T follicular helper cell (primary cell): ENCODE measurements at places on chromosomes 16 and 17.

GRCh38 chr17:45121055-45121454 lies 11.3 kb downstream of the PLCD3 start:
- no peak for DNase-seq

GRCh38 chr17:77365584-77366186 lies 224.9 kb downstream of the SEC14L1 start:
- no peak for DNase-seq

- DNase-seq = peak; percentile 71
Observed at GRCh38 chr16:50547340-50548124, 664 bp upstream of the NKD1 start.

GRCh38 chr17:65559804-65560627 lies 1.4 kb downstream of the AXIN2 start:
- DNase-seq = peak; percentile 22

DNA sequence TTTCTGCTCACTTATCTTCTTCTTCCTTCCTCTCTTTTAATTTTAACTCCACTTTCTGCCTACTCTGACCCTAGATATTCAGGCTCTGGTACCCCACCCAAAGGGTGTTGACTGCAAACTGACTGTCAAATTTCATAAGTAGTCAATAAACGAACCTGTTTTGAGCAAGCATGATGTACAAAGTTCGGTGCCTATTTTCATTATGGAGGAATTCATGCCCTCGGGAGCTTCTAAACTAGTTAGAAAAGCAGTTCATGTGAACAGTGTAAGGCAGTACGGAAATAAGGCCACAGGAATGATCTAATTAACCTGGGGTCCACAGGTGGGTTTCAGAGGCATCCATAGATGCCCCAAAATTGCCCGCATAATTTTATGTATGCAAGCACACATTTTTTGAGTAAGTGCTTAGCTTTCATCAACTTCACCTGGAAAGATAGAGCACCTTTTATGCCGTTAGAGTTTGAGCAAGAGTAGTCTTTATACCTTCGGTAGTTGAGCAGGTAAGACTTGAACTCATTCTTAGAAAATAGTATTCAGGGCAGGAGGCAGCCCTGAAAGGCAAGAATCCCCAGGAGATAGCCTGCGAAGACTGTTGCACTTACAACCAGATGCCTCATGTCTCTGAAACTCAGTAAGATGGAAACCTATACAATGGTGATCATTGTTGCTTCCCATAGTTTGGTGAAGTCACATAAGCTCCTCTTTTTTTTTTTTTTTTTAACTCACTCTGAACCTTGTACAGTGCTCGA lies 36.6 kb upstream of the TBX2 start:
- no peak for DNase-seq

GRCh38 chr16:13426269-13426668 lies 493.7 kb upstream of the ERCC4 start:
- no peak for DNase-seq

- DNase-seq = no peak
Observed at GRCh38 chr16:65121870-65122723, at the start of gene CDH11. CDH11 (minus strand) TSS chr16:65122063; CDS start chr16:65004869, 117,194 bp downstream.

DNA sequence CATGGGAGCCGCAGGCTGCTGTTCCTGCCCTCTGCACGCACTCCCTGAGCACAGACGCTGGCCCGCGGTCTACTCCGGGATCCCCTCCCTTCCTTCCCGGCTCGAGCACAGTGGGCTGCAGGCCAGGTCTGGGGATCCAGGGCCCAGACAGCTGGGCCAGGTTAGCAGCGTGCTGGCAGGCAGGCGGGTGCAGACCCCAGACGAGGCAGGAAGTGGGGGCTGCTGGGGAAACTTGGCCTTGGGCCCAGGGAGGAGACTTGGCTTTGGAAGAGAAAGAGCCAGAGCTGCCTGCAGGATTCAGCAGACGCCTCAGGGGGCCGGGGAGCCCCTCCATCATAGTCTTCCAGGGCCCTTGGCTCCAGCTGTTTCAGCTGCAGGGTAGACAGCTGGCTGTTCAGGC lies 30.2 kb upstream of the ABCC3 start:
- DNase-seq = no peak

DNA sequence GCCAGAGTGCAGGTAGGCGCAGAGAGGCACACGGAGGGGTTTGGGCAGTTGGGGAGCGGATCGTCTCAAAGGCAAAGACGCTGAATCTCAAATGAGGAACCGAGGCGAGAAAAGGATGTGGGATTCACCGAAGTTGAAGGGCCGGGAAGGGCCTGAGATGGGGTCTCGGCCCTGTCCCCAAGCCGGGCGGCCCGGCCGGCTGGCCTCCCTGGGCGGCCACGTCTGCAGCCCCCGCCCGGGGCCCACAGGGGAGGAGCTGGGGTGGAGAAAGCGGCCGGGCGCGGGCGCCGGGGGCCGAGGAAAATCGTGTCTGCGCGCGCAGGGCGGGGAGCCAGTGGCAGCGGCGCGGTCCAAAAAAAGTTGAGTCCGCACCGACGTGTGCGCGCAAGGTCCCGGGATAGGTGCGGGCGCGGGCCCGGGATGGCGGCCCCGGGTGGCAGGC lies 458 bp downstream of the SLC12A4 start:
- peak; percentile 7 for DNase-seq

GRCh38 chr17:55347341-55347740 lies 74.3 kb downstream of the MMD start:
- no peak for DNase-seq

DNA sequence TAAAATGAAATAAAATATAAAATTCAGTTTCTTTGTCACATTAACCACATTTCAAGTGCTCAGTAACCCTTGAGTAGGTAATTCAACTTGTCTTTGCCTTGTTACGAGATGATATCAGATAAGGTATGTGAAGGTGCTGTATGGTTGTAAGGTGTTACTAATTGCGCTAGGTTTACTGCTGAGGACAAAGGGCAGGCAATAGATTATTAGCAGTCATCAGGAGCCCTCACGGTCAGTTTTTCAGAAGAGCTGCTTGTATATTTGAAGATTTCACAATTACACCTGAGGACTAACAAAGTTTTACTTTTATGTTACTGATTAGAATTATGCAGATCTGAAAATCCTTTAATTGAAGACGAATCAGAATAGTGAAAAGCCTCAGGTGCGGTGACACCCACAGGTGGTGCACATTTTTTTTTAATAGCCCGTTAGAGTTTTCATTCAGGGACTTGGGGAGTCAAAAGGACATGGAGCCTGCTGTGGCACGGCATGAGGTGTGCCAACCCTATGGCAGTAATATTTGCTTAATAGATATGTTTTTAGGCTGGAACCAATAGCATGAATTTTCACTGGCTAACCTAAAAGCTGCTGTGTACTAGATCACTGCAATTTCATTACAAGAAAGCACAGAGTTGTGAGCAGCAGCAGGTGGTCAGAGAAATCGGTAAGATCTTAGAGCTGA lies 16.4 kb downstream of the NDEL1 start:
- DNase-seq = no peak

DNA sequence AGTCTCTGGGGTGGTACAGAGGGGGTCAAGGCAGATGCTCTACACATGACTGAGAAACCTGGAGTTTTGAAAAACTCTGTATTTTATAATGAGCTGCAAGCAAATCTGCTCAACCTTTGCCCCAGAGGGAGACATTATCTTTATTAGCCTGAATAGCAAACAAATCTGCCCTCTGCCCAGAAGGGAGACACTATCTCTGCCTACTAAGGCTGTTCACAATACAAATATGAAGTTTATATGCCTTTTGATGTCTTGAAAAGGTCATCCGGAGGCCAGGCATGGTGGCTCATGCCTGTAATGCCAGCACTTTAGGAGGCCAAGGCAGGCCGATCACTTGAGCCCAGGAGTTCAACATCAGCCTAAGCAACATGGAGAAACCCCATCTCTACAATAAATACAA lies 11.0 kb upstream of the XYLT1 start:
- DNase-seq = no peak

DNA sequence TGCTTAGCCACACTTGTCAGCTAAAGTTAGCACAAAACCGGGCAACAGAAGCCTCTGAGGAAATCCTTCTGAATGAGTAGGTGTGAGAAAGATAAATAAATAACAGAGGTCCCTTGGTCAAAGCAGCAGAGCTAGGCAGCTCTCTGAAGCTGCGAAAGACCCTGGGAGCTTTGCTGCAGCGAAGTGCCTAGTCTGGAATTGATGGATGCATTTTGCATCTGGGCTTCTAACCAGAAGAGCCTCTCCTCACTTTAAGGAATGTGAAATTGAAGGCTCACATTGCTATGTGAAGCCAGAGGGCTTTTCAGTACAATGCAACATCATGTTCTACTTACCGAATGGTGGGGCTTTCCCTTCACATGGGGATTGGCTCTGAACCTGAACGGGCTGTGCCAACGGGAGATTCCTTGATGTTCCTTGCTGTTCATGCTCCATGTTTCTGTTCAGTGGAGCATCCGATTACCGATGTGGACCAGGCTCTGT lies 274.6 kb downstream of the HS3ST3B1 start:
- DNase-seq = no peak

DNA sequence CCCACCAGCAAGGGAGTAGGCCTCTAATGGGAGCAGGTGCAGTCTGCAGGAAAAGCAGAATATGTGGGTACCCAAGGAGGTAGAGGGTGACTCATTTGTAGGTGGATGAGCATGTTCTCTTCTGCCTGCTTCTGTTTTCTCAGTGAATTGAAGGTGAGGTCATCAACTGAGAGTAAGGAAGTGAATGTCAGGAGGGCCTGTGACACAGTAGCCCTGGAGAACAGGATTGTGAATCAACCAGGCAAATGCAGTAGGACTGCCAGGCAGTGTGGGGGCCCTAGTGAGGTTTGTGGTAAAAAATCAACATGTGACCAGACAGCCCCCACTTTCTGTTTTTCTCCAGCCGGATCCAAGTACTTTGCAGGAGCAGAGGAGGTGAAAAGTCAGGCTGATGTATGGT lies 150.5 kb upstream of the SOX9 start:
- DNase-seq = no peak

DNA sequence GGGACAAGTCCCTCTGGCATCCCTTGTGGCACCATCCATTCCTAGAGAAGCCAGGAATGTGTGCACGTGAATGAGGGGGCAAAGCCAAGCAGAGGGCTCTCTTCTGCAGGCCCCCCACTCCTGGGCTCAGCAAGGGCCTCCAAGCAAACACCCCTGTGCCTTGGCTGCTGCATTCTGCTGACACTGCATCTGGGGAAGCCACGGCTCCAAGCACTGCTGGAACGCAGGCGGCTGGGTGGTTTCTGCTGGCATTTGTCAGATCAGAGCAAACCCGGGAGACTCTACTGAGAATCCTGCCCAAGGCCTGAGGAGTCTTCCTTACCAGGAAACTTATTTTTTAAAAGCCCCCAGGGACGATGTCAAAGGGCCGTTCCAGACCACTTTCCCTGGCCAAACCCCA lies 23.3 kb downstream of the ATP6V0D1 start:
- DNase-seq = no peak

DNA sequence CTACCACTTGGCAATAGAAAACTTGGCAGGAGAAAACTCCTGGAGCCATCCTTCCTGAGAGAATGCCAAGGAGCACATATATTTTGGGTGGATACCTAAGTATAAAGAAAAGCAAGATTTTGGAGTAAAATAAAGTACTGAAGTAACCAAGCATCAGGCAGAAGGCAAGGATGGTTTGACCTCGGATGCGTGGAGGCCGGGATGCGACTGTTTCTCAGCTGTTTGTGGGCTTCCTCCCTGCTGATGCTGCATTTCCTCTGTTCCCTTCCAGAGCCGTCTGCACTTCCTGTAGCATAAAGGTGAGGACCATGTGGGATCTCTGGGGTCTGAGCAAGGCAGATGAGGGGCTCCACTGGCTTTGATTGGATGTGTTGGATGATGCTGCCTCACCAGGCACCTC lies 5.5 kb upstream of the TCF25 start:
- DNase-seq = no peak

DNA sequence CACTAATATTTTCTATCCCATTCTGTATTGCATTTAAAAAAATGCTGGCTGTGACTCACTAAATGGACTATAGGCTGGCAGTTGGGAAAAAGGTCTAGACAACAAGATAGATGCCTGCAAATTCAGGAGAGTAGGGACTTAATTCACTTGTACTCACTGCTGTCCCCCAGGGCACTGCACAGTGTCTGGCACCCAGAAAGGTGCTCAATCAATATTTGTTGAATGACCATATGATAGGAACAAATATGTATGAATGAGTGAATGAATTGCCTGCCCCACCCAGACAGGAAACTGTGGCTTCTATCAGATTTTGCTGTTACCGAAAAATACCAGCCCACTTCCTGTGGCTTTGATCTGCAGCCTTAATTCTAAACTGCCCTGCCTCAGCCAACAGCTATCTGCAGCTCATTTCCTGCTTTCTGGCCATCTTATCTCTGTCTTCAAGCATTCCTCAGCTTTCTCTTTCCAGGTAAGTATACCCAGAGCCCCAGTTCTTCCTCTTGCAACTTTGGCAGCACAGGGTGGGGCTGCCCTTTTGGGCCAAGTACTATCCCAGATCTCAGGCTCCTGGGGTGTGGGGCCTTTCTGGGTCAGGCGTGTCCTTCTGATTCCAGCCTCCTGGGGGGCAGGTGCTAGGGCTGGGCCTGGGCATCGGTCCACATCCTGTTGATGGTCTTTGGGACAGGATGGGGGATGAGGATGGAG lies 15.3 kb upstream of the TNS4 start:
- DNase-seq = peak; percentile 63

DNA sequence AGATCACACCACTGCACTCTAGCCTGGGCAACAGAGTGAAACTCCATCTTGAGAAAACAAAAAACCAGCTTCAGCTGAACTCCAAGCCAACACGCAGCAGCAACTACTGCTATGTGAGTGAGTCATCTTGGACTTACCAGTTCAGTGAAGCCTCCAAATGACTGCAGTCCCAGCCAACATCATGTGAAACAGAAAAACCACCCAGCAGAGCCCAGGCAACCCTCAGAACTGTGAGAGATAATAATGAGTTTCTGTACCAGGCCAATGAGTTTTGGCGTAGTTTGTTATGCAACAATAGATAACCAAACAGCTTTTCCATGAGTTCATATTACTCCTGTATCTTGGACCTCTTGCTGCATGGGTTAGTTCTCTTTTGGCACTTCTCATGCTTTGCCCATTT lies 23.3 kb downstream of the PHF12 start:
- DNase-seq = no peak

GRCh38 chr16:4225075-4225474 lies 16.8 kb downstream of the SRL start:
- DNase-seq = no peak

DNA sequence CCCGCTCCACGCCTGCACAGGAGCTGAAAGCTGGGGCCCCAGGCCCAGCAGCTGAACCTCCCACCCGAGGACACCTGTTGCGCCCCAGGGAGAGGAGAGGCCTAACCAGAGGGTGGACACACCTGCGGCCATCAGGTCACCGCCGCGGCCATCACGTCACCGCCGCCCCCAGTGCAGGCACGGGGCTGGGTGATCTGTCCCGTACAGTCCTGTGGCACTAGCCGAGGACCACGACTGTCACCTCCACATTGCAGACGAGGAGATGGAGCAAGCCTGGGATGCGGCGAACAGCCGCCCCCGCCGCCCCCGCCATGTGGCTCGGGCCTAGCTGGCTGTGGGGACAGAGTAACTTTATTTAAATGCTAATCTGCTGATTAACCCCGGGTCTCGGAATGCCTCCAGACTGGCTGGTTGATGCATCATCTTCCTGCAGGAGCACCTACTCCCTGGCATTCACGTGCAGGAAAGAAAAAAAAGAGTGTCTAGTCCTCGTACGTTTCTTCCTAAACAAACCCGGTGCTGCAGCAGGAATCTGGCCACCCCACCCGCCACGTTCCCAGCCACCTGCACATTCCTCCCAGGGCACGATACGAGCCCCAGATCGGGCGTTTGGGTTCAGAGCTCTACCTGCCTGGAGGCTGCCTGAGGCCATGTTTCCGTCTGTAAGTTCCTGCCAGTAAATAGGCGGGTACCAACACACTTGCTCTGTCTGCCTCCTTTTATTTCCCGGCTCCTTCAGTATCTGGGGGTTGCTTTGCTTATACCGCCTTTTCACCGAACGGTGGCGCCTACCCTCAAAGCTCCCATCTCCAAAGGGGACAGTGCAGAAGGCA lies 29.9 kb downstream of the PIEZO1 start:
- DNase-seq = no peak
